Activated naive CD4-positive, alpha-beta T cell treated with anti-CD3 and anti-CD28 coated beads for 36 hours (primary cell): ENCODE measurements at places on chromosomes 16 and 17. TPM values are rescaled to one million over a fixed set of nuclear protein-coding genes. Genes with fewer than 3 reads are reported as not detected.

NACA2 gene
- not detected for total RNA-seq

GRCh38 chr17:5669191-5669590 lies 84.9 kb upstream of the NLRP1 start:
- DNase-seq, result no peak

DNA sequence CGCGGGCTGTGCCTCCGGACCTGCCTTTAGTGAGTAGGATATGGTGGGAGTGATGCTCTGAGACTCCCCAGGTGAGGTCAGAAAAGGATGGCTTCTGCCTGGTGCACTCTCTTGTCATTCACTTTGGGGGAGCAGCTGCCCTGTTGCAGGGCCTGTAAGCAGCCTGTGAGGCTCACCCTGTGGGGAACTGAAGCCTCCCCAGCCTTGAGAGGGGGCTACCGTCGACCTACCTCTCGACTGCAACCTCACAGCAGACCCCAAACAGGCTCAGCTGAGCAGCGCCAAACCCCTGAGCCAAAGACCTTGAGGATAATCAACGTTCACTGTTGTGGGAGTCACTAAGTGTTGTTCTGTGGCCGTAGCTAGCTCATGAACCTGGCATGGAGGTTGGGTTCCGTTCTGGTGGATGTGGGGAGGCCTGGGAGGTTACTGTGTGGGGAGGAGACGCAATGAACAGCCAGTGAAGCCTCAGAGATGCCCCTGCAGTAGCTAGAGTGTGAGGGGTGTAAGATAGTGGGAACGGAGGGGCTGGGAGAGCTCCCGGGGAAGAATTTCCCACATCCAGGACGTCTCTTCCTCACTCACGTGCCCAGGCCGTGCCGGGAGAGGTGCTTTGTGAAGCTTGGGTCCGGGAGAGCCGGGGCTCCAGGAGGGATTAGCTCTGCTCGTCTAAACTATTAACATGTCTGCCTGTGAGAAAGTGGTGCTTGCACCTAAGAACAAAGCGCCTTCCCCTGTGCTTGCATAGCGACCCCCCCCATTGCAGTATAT lies 38.8 kb downstream of the METRNL start:
- no peak for DNase-seq

SCGB1C2 gene
- total RNA-seq, result not detected

GRCh38 chr17:1454541-1454940 lies 1.5 kb downstream of the CRK start:
- DNase-seq, result no peak

- DNase-seq, result peak; percentile 57
Observed at GRCh38 chr17:77214743-77215142, 74.0 kb downstream of the SEC14L1 start.

GRCh38 chr16:54123766-54124165 lies 162.8 kb downstream of the IRX3 start:
- DNase-seq, result no peak

HIC1 gene
- 14.8 TPM for total RNA-seq

DNA sequence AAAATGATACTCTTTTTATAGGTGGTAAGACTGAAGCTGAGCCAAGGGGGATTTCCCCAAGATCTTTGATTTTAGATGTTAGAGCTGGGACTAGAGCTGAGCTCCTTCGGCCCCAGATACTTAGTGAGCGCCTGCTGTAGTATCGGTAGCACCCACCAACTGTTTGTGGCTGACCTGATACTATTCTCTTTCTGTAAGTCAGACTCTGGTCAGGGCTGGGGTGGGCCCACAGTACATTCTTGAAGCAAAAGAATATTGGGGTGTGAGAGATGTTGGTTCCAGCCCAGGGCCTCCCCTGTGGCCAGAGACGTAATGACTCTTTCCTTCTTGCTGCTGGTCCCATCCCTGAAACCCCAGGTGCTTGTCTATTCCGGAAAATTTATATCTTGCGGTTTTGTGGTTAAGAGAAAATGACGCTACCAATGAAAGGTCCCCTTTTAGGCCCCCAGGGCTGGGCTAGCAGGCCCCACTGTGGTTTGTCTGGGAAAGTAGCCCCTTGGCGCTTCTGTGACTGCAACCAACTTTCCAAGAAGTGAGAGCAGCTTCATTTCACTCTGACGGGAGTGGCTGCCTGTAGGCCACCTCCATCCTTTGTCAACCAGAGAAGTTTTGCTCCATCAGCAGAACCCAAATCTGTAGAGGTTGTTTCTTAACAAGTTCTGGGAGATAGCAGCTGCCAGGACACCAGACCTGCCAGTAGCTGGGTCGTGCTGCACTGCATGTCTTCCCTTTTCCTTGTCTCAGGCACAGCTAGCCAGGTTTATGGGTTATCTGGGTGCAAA lies 86.4 kb upstream of the LGALS9 start:
- DNase-seq, result peak; percentile 92

DNA sequence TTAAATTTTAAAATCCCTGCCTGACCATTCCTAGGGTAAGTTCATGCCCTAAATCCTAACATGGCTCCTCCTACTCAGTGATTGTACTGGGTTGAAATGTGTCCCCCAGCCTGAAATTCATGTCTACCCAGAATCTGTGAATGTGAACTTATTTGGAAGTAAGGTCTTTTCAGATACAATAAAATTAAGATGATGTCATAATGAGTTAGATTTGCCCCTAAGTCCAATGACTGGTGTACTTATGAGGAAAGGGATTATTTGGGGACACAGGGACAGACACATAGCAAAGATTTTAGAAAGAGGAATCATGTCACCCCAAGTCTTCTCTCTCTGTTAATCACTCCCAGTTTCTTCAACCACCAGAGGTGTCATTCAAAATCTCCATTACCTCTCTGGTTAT lies 185.3 kb downstream of the HS3ST4 start:
- no peak for DNase-seq

DNA sequence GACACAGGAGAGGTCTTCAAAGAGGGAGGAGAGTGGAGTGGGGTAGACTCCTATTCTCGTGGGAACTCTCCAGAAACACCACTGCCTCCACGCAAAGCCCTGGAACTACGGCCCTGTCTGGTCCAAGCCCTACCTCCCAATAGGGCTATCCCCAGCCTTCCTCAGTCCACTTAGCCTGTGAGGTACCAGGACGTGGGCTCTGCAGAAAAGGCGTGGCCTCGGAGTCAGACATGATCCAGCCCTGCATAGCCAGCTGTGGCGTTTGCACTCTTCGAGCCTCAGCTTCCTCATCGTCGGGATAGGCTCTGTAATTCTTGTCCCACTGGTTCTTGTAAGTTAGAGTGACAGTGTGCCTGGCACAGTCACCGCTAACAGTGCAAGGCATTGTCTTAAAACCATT lies 13.8 kb downstream of the ENDOV start:
- DNase-seq, result no peak

DNA sequence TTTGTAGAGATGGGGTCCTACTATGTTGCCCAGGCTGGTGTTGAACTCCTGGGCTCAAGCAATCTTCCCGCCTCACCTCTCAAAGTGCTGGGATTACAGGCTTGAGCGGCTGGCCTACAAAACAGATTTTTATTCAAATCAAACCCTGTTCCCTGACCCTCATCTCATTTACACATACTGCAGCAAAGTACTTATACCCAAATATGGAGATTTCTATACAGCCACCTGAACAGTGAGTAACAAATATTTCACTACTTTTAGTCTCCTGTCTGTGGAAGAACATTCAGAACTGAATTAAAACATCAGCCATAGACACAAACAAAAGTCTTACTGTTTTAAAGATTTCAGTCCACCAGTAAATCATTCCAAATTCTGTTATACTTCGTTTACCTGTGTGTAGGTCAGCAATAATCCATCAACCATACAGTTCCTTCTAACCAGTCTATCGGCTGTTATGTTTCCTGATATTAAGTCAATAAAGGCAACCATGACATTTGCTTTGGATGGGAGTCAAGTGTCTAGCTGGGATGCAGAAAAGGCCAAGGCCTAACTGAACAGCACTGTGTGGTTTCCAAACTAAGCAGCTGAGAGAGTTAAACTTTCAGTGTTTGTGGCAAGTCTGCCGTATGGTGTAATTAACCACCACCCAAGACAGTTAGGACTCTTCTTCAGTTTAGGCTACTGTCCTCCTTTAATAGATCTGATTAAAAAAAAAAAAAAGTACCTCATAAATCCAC lies 22.3 kb downstream of the ERN1 start:
- no peak for DNase-seq

DNA sequence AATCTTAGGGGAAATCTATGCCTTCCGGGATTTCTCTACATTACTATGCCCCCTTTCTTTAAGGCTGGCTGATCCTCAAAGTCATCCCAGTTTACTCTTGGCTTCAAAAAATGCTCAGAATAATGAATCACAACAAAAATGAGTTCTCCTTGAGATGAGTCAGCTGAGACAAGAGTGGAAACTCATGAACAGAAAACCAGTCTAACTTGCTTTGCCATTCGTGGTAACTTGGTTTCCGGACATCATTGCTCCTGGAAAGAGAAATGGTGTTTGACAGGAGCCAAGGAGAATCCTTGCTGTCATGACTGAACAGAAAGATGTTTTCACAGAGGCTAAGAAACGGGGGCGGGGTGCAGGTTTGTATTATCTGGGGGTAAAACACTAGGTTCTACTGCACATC lies 435.6 kb upstream of the DYNLRB2 start:
- DNase-seq, result no peak

SPATA22 gene
- not detected for total RNA-seq

CRHR1 gene
- not detected for total RNA-seq

KRTAP17-1 gene
- total RNA-seq, result not detected

DNA sequence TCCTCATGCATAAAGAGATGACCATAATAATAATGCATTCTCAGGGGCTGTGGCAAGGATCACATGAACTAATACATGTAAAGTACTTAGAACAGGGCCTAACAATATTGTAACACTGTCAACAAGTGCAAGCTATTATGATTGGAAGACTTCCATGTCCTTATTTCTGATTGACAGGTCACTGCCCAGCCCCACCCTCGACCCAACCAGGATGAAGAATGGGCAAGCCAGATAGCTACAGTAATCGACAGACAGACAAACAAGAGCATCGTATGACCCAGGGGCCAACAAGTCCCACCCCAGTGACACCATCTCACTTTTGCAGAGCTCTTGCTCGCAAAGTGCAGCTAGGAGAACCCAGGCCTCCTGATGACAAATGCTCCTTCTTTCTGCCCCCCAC lies 14.6 kb upstream of the MMP2 start:
- DNase-seq, result no peak

- no peak for DNase-seq
Observed at GRCh38 chr16:73323880-73324279, 276.0 kb upstream of the ZFHX3 start.

DNA sequence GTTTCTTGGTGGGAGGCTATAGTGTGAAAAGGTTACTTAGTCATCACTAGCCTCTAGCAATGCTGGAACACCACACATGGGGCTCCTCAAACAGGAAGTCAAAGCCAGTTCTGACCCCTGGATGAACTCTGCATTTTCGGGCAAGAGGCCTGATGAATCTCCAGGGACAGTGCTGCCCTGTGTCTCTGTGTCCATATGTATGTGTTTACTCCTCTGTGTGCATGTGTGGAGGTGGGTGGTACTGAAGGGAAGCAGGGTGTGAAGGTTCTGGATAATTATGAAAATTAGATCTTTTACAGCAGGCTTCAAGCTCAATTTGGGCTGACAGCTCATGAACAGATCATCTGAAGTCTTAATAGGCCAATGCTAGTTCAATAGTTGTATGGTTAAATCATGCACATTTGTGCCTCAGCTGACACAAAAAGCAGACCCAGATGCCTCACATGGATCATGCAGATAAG lies 133.6 kb downstream of the SNX11 start:
- peak; percentile 34 for DNase-seq

DNA sequence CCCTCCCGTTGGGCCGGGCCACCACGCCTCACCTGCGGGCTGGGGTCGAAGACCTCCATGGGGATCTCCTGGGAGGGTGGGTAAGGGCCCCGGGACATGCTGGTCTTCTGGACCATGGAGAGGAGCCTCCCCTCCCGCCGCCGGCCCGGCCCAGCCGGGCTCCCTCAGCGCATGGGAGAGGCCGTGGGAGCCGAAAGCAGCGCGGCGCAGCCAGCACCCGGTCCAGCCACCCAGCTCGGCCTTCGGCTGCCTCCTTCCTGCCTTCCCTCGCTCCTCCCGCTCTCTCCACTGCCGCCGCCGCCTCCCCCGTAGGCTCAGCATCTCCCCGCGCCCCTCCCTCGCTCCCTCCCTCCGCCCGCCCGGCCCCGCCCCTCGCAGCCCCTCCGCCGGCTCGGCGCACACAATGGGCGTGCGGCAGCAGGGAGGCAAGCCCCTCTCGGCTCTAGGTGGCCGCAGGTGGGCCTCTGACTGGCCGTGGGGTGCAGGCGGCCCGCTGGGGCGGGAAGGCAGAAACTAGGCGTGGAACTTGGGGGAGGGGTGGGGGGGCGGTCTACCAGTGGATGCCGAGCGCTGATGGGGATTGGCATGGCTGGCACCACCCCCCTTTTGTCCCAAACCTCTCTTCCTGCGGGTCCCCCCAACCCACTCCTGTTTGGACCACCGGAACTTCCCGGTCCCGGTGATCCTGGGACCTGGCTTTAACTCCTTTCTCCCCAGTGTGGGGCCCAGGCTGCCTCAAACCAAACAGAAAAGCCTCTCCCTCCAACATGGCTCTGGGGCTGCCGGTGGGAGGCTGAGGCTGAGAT lies at the start of gene CACNB1:
CACNB1 (minus strand) TSS at position 290 of the 806 bp plus-strand sequence; CDS start at position 116, 174 bp downstream.
- DNase-seq, result peak; percentile 73

CCL8 gene
- not detected for total RNA-seq

- peak; percentile 94 for DNase-seq
Observed at GRCh38 chr17:67374329-67375053, 2.6 kb upstream of the PITPNC1 start.

DNA sequence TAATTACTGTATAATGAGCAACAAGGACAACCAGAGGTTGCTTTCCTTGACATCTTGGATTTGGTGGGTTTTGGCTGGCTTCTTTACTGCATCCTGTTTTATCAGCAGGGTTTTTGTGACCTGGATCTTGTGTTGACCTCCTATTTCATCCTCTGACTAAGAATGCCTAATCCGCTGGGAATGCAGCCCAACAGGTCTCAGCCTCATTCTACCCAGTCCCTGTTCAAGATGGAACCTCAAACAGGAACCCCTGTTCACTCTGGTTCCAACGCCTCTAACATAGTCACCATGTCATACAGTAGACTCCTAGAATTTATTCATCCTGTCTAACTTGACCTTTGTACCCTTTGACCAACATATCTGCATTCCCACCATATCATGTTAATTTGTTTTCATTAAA lies 183.8 kb upstream of the SOX9 start:
- DNase-seq, result no peak

DNA sequence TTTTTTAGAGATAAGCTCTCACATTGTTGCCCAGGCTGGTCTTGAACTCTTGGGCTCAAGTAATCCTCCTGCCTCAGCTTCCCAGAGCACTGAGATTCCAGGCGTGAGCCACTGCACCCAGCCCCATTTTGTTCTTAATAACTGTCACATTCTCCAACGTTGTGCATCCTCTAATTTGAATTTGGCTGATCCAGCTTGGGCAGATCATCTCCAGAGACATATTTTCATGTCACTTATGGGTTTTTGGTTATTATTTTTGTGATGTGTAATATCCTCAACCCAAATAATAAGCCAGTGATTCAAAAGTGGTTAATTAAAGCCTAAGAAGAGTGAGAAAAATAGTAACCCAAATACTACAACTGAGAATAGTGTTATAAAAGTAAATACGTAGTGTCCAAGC lies 16.2 kb upstream of the COL1A1 start:
- DNase-seq, result no peak
